Myocyte (in vitro differentiated cells): ENCODE measurements at places on chromosomes 16 and 17. TPM values are rescaled to one million over a fixed set of nuclear protein-coding genes. Genes with fewer than 3 reads are reported as not detected.

GRCh38 chr17:66949501-66949900 lies 15.0 kb upstream of the CACNG4 start:
- peak; percentile 58 for DNase-seq

DNA sequence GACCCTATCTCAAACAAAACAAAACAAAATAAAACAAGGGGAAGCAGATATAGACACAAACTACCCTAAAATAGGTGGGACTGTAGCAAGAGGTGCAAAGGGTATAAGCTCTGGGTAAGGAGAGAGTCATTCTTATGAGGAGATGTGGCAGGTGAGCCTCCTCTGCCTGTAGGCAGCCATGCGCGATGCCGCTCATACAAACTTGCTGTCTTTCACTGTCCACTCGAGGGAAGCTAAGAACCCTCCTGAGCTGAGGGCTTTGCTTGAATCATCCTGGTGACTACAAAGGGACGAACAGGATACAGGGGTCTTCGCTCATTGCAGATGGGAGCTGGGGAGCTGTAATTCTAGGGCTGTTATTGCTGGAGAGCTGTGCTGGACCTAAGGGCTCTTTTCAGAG lies 14.8 kb upstream of the IL27 start:
- DNase-seq = no peak

GRCh38 chr17:83190601-83191387 lies 111.4 kb downstream of the METRNL start:
- no peak for DNase-seq

DNA sequence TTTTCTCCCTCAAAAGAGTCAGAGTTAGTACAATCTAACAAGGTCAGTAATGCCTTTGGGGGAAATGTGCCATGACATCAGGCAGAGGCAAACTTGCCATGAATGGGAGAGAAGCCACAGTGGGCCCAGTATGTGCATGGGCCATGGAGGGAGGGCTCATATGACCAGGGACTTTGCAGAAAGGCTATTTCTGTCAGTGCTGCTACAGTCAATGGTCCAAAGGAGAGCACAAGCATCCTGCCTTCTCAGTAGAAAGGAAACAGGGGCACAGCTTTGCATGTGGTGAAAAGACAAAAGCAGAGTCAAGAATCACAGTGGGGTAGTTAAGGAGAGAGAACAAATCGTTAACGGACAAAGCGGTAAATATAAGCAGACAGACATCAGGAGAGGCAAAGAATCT lies 11.2 kb upstream of the CORO6 start:
- no peak for DNase-seq

DNA sequence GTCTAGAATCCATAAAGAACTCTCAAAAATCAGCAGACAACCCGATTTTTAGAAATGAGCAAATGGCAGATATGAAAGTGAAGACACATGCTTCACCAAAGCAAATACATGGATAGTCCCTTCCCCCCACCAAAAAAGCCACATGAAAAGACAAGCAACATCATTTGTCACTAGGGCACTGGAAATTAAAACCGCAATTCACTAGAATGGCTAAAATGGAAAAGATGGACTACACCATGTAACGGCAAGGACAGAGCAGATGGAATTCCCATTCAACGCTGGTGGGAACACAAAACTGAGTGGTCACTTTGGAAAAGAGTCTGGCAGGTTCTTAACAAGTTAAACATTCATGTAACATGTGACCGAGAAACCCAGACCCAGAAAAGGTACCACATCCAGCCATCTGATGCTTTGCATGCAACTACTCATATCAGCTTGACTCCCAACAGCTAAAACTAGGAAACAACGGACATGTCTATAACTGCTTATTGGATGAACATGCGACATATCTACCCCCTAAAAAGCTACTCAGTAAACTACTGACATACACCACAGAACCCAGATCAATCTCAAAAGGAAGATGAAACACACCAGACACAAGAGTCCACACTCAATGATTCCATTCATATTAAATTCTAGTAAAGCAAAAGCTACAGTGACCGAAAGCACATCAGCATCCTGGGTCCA lies 132.6 kb downstream of the ZNF778 start:
- no peak for DNase-seq

Gene SLC16A11
- 0.78 TPM in 1 of 2 replicates, not detected in the other for total RNA-seq
